ENCODE measurements at places on chromosomes 4 and X.

DNA sequence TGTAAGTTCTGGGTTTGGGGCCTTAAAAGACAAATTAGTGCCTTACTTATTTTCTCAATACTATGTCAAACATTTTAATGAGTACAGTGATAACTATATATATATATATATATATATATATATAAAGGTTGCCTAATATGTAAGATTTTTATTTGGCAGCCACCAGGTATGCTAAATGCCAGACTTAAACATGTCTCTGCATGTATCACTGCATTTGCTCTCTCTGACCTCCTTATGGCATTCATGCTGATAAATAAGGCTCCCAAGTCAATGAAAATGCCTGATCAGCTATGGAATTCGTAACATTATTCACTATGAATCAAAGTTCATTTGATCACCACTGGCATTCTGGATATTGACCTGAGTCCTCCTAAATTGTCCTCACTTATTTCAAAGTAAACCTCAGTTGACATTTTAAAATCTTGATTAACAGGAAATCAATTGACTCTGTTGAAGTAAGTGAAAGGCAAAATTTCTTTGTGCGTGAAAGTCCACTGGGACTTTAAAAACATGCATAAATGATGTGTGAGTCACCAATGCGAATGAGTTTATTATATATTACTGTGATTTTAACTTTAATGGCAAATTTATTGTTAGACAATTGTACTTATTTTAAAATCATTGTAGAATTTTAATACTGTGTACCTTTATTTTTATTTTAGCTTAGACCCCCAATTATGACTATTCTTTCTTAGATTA, 29.2 kb upstream of the AREG start:
- DNase-seq, result no peak

DNA sequence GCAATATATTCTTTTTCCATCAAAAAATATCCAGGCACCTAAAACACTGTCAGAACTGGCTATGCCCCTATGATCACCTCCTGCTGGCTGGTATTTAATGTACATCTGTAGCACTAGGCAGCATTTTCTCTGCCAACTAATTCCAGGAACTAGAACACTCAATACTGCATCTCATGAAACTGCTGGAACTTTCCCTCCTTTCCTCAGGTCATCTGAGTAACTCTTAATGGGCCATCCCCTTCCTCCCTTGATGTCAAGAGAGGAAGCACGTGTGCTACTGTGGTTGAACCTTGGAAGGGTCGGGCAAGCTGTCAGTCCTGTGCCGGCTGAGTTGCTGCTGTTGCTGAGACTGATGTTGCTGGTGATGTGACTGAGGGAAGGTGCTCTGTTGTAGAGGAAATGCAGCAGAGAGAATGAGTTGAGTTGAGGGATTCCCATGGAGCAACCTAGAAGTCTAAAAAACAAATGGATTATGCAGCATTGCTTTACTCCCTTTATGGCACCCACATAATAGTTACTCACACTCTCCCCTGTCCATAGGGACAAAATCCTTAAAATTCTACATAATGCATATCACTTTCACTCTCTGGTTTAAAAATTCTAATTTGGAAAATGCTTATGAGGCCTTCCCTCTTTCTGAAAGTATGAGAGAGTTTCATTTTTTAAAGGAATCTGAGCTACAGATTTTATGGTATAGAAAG, 39.5 kb downstream of the TMEM165 start:
- peak; percentile 8 for DNase-seq

GRCh38 chr4:107876099-107876498, 51.4 kb downstream of the SGMS2 start:
- DNase-seq, result no peak

GRCh38 chr4:62517716-62518115, 1317.6 kb downstream of the ADGRL3 start:
- no peak for DNase-seq

GRCh38 chr4:14856062-14856933, 146.0 kb upstream of the CPEB2 start:
- DNase-seq, result peak; percentile 25

- DNase-seq, result peak; percentile 84
Observed at GRCh38 chr4:2290974-2291704, 29.2 kb upstream of the MXD4 start.

GRCh38 chr4:188603646-188604045, 464.4 kb downstream of the TRIML1 start:
- DNase-seq, result no peak

- no peak for DNase-seq
Observed at GRCh38 chr4:125322366-125322730, 7.6 kb downstream of the FAT4 start.

GRCh38 chr4:137674066-137674465, 141.8 kb upstream of the PCDH18 start:
- no peak for DNase-seq

GRCh38 chr4:176043838-176044588, 21.6 kb upstream of the WDR17 start:
- no peak for DNase-seq

GRCh38 chr4:20840648-20841190, 140.5 kb downstream of the PACRGL start:
- DNase-seq, result no peak

DNA sequence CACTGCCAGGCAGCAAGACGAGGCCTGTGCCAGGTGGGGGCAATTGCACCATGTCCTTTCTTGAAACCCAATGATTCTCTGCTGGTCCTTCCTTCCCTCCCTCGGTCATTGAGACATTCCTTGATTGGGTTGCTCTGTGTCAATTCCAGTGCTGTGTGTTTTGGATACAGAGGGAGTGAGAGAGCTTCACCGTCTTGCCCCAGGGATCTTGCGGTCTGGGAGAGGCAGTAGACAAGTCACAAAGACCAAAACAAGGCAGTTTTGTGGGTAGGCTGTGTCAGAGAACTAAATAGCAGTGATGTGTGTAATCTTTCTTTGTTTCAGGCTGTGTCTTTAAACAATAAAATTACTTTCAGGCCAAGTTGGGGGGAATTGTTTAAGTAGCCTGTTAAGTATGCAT, 38.8 kb upstream of the TADA2B start:
- DNase-seq, result no peak

DNA sequence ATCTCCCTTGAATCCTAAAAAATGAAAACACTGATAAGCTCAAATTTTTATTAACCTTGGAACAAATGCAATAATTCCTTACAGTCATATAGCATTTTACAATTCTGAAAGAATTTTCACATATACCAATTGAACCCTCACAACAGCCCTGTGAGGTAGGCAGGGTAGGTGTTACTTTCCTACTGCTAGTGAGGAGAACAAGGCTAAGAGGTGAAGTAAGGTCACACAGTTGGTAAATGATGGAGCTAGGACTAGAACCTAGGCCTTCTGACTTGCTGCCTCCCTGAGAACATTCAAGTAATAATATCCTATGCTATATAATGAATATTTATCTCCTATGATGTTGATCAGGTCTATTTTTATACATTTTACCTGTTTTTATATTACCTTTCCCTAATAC, 9.7 kb downstream of the TAF9B start:
- DNase-seq, result no peak
